ENCODE measurements at places on chromosomes 6 and 20.

DNA sequence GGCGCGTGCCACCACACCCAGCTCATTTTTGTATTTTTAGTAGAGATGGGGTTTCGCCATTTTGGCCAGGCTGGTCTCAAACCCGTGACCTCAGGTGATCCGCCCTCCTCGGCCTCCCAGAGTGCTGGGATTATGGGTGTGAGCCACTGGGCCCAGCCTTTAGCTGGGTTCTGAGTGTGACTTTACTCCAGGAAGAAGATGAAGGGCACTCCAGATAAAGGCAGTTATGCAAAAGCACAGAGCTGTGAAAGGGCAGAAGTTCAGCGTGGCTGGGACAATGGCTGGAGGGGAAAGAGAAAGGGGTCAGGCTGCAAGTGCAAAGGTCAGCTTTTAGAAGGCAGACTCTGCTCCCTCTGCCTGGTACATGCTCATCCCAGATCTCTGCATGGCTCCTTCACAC lies 39.7 kb downstream of the MAP3K5 start:
- DNase-seq, result no peak

DNA sequence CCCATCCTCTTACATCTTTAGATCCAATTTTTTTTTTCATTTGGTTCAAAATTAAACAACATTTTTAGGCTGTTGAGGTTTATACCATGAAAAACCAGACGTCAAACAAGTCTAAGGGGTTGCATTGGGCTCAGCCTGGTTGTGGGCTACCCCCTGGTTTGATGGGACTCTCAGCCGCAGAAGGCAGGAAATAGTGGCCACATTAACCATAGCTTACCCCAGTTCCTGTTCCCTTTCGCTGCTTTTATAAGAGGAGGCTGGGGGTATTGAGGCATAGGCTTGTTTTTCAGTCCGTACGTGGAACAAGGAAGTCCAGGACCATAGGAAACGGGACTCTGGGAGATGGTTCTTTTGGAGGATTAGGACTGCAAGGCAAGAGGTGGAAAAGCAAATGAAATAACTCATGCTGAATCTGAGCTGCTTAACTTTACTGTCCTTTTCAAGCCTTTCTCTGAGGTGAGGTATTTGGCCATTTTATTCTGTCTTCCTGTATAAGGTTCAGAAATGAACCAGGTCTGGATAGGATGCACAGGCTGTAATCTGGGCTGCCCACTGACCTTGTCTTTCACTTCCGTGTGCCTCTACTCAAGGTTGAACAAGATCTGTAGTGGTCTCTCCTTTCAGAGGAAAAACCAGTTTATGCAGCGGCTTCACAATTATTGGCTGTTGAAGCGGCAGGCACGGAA lies 7.7 kb downstream of the BRPF3 start:
- no peak for DNase-seq

DNA sequence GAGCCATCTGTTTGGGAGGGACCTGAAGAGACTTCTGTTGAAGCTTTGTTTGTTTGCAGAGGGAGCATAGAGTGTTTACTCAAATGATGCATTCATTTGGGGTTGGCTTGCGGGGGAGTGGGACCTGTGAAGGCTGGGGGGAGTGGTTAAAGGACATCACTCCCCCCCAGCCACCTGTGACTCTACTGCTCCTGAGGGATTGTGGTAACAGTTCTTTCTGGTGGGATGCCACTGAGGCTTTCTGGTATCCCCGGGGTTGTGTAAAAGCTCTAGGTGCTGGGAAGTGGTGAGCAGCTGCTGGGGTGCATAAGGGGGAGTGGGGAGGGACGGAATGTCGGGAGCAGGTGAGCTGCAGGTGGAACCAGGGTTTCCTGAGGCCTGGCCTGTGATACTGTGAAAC lies 239.2 kb upstream of the QKI start:
- DNase-seq, result no peak

DNA sequence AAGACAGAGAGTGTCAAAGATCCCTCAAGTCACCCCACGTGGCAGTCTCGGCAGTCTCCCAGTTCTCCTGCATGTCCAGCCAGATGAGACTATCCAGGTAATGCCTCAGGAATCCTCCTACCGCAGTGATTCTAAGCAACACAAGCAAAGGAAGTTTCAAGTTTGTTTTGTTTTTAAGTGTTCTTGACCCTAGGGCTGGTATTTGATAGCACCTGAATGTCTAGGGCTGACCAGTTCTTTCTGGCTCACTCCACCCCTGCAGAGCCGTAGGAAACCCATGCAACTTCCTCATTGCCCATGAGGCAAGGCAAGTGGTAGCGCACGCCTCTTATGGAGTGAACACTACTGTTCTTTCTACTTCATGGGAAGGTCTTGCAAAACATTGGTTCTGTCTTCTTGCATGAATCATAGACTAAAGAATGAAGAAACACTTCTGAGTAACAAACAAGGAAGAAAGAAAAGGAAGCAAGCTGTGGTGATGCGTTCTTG lies 24.8 kb upstream of the FOXQ1 start:
- no peak for DNase-seq

DNA sequence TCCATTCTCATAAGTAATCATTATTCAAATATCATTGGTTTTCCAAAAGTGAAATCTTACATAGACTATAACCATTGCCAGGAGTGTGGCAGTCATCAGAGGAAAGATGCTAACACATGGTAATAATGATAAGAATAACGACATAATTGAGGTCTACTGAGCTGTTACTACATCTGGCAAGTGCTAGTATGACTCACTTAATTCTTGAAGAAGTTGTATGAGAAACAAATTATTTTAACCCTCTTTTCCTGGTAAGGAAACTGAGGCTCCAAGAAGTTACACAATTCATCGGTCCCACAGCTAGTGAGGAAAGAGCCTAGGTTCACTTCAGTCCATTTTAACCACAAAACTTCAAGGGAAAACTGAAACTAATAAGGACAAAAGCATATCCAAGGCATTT lies 335.6 kb upstream of the BTBD3 start:
- DNase-seq, result no peak

DNA sequence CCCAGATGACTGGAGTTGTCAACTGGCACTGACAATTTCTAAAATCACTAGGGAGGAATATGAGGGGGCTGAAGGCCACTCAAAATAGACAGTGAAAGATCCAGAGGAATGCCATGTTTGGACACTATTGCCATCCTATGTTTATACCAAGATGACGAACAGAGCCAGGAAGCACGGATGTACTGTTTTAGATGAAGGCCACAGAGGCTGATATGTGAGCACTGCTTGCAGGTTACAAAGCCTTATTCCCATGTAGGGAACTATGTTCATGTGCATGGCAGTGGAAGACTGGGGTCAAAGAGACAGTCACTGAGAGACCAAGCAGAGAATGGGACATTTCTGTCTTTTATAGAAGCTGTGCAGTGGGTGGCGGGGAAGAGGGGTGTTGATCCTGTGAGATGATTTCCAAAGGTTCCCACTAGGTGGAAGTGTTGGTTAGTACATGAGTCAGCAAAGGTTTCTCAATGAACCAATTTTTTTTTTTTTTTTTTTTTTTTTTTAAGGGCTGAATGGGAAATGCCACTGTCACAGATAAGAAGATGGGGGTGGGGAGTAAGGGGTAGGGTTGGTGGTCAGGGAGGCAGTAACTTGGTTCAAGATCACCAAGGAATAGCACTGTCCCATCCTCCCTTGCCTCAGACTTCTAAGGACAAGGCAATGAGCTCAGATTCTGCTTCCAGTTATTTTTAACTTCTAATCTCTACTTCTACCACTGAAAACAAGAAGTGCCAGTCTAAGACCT lies 46.7 kb upstream of the MOCS1 start:
- no peak for DNase-seq

DNA sequence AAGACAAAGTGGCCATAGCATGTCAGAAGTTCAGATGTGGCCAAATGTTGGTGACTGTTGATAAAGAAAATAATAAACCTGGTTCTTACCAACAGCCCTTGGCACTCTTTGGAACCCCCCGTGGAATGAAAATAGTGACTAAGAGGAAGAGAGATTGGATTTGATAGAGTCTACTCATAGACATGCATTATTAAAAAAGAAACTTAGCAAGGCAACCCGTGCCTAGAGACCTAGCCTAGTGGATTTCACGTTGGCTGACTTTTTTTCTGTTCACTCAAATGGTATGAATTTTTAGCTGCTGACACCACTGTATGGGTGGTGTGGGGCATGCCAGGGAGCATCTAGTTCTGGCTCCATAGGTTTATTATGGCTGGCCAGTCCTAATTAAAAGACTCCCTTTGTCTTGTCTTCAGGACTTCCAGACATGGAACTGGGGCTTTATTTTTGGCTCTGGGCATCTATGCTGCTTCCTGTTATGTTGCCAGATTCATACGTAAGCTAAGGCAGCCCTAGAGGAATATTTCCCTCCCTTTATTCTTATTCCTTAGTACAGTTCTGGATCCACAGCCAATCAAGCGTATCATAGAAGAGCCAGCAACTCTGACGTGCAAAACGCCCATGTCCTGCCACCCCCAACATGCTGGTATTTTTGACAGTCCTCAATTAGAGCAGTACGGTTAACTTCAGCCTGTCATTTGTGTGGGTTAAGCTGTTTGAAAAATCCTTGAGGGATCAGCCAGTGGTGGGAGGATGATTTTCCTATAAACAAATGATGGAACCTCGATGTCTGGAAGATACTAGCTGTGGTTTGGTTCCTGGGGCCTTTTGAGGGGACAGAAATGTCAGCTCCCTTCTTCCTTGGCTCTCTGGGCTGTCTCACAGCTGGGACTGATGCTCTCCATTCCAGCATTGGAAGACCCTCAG lies 127.5 kb downstream of the ISM1 start:
- DNase-seq, result no peak

DNA sequence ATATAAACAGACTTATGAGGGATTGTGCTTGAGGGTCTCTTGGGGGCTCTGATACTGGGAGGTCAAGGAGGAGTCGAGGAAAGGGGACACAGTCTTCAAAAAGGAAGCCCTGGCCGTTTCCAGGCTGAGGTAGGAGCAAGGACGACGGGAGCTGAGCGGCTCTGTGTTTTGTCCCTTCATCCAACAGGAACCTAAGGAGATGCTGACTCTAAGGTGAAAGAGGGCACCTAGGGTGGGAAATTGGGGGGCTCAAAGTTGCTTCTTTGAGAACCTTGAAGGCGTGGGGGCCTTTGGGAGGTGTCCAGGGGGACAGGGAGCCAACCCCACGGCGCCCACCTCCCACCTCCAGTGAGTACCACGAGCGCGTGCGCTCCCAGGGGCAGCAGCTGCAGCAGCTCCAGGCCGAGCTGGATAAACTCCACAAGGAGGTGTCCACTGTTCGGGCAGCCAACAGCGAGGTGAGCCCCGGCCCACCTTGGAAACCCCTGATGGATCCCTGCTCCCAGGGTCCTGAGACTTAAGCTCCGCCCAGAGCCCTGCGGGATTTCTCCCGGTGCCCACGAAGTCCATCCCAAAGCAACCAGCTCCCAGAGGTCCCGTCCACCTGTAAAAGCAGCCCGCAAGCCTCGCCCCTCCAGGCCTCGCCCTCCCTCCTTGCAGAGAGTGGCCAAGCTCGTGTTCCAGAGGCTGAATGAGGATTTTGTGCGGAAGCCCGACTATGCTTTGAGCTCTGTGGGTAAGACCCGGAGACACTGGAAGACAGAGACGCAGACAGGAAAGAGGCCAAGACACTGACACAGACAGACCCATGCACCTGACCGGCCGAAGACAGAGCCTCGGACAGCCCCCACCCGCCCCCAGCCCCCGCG lies 2.9 kb downstream of the SPAG4 start:
- no peak for DNase-seq

DNA sequence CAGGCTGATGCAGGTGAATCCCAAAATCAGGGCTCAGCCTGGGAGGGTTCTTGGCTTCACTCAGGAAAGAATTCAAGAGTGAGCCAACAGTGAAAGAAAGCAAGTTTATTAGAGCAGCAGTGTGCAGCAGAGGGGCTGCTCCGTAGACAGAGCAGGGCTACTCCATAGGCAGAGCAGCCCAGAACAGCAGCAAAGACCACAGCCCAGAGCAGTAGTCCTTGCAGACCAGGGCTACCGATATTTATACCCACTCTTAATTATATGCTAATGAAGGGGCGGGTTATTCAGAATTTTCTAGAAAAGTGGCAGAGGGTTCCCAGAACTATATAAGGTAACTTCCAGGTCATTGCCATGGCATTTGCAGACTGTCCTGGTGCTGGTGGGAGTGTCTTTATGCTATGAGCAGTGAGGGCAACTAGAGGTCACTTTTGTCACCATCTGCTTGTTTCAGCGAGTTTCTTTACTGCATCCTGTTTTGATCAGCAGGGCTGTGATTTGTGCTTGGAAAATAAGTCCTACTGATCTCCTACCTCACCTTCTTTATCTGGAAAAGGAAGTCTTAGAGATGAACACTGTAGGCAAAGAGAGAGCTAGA lies 39.8 kb upstream of the PTPN1 start:
- no peak for DNase-seq

DNA sequence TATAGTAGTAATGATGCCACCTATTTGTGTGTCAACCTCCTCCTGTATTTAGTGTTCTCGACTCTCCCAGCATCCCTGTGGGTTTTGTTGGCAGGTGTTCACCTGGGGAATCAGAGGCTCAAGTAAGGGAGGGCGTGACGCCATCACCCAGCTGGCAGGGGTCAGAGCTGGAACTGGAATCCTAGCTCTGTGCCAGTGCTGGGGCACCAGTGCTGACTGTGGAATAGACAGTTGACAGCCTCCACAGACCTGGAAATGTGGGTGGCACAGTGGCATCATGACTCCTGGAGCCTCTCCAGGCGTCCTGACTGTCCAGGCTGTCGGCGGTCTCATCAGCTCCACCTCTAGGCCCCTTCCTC lies 102.8 kb downstream of the SYCP2 start:
- no peak for DNase-seq

- DNase-seq, result no peak
These were observed 9.9 kb downstream of the SMOC2 start for GRCh38 chr6:168450917-168451316.

GRCh38 chr6:3610206-3610605 lies 141.3 kb downstream of the PXDC1 start:
- no peak for DNase-seq

GRCh38 chr20:40255365-40255764 lies 433.7 kb downstream of the MAFB start:
- no peak for DNase-seq

- no peak for DNase-seq
These were observed 23.9 kb downstream of the RALY start for GRCh38 chr20:34017610-34018009.

- DNase-seq, result no peak
These were observed 630.6 kb downstream of the QKI start for GRCh38 chr6:164045082-164045481.

DNA sequence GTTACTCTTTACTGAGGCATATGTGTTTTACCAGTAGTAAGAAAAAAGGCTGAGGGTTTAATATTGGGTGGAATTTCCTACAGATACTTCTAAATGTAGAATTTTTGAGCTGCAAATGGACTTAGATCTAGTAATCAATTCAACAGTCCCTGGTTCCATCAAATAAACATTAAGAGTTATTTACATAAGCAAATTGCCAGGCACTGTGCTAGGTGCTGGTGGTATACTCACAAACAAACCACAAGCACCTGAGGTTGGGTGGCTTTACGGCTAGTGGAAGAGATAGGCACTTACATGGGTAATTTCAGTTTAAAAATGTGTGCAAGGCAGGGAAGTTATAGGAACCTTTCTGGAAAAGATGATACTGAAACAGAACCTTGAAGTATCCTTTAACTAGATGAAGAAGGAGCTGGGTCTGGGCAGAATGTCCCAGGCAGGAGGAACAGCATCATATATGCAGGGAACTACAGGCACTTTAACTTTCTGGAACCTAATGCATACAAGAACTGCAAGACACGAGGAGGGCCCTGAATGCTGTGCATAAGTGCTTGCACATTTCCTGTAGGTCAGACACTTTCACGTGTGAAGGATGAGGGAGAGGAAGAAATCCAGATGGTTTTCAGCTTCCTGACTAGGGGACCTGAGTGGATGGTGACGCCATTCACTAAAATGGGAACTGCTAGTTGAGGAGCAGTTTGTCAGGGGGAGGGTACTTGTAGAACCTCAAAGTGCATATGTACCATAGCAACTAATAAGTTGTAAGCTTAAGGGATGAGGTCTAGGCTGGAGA lies 4.5 kb downstream of the CCN6 start:
- no peak for DNase-seq
